ENCODE measurements at places on chromosomes 7 and 10. TPM values are rescaled to one million over a fixed set of nuclear protein-coding genes. Genes with fewer than 3 reads are reported as not detected.

GRCh38 chr7:112266141-112266540 lies 59.6 kb downstream of the ZNF277 start:
- no peak for DNase-seq

DNA sequence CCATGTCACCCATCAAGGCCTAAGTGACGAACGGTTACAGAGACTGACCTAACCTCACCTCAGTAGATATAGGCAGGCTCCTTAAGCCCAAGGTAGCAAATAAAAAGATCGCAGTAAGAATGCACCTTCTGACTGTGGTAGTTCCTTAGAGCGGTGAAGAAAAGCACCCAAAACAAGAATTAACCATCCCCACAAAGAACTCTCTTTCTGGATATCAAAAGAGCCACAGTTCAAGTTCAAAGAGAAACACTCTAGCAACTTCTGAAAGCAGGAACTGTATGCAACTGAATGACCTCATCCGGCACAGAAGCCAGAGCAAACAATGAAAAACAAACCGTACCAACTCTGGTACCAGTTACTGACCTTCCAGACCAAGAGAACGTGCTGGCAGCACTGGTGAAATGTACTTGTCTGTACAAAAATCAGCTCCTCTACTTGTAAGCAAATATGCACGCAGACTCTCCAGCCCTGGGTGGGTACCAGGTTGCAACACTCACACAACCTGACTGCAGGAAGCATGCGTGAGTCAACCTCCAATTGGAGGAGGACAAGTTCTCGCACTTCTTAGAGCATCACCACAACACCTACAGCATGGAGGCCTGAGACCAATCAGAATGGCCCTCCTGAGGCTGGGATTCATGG lies 202.7 kb downstream of the FAM107B start:
- DNase-seq: no peak

DNA sequence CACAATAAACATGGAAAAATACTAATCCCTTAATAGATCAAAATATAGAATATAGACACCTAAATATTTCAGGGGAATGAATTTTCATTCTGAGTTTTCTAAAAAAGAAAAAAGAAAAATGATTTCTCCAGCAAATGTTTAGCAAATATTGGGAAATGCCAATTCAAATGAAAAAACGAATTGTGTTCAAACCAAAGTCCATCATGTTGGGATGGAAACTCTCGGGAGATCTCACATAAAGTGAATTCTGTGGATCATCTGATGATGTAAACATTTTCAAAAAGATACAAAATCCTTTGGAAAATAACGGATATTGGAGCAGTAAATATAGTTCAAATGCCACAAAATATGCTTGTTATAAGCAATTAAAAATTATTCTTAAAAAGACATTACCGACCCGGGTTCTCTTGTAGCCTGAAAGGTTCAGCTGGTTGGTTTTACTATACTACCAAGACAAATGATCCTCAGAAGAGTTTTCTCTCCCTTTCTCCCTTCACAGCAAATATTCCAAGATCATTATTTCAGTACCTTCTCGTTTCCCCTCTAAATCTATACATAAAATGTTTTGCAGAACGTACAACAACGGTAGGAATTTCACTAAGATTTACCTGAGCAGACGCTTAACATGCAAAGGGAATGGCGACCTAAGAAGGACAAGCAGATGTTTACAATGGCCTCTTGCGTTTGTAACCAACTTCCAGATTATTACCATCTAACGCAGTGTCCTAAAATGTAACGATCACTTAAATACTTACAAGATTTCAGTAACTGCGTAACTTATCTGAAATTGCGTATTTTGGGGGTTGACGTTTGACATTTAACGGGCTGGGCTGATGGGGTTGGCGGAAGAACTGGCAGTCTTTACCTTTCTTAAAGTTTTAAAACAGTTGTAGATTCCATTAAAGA lies 2.5 kb downstream of the HOXA13 start:
- DNase-seq: no peak

DNA sequence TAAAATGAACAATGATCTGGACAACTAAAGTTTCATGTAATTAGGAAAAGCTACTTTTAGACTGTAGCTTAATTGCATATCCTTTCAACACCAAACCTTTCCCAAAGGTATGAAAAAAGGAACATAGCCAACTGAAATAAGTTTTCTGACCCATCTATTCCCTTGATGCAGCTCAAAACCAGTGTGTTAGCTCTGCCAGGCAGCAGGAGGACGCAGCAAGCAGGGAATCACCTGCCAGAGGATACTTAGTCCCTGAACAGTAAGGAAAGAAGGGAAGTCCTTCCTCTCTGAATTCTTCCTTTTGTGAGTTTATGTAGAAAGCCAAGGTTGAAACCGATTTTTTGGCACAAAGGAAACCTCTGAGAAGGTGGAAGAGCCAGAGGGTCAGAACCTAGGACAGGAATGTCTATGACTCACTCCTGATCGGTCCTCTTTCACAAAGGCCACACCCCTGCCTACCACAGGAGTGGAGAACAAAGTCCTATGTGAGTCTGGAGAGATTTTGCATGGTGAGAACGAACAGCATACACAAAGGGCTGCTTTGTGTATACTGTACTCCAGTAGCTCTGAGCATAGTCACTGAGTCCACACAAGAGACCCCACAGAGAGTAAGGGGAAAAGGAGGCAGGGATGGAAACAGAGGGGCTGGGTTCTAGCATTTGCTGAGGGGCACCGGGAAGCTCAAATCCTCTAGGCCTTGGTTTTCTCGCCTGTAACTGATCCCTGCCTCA lies 68.8 kb upstream of the GSDME start:
- DNase-seq: no peak

DNA sequence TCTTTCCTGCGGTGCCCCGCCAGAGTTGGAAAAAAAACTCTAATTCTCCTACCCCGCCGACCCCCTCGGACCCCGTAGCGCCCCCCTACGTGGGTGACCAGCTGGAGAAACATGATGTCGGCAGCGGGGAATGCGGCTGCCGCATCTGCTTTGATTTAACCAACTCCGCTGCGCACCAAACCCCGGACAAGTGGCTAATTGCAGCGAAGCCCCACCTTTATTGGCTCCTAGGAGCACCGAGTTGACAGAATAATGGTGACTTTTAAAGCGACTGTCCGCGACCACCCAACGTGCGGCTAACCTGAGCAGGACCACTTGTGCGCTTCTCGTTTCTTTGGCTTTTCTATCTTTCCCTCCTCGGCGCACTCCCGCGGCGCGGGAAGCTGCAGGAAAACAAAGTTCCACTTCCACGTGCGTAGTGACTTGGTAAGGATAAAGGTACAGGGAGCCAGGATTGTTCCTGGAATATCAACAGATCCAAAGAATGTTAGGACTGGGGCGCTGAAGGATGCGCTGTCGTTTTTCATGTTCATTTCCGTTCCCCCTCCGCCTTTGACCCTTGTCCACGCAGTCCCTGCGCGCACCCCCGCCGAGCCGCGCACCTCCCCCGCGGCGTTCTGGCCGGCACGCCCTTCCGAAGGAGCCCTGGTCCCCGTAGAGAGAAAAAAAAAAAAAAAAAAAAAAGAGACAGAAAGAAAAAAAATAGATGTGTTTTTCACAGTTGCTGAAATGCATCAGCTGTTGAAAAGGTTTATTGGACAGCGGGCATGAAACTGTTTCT lies 1.4 kb downstream of the WNT16 start:
- no peak for DNase-seq

DNA sequence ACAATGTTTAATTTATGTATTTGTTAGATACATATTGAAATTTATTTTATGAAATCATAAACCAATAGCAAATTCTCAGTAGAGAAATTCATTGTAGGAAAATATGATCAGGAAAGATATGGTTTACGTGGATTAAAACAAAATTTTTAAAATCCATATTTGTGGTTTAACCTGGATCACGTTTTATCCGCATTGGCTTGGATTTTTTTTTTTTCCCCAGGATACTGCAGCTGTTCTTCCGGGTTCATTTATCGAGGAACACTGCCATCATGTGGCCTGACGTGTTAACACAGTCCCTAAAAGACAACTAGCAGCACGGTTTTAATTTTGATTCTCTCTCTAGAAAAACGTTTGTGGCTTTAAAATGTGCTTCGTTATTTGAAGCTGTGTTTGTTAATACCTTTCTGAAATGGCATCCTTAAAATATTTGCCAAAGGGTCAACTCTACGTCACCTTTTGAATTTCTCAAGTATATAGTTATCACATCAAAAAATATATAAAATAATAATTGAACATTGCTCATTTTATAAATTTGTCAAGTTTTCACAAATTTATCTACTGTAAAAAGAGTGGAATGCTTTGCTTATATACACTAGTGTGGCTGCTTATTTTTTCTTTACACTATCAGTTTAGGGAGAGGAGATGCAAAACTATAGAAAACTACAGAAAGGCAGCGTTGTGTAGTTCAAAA lies 8.7 kb upstream of the ASB4 start:
- peak; percentile 55 for DNase-seq

GRCh38 chr10:72274730-72275350 lies 1.1 kb downstream of the DDIT4 start:
- DNase-seq: peak; percentile 77

CALML5 gene
- not detected for polyA plus RNA-seq

NCOA4 gene
- polyA plus RNA-seq: 187 TPM

GOLGA7B gene
- 0.61 TPM for polyA plus RNA-seq

All from left lung (tissue), 14 donors.